Upper lobe of left lung (tissue), 6 donors: ENCODE measurements at places on chromosomes 7 and 10. TPM values are rescaled to one million over a fixed set of nuclear protein-coding genes. Genes with fewer than 3 reads are reported as not detected.

DNA sequence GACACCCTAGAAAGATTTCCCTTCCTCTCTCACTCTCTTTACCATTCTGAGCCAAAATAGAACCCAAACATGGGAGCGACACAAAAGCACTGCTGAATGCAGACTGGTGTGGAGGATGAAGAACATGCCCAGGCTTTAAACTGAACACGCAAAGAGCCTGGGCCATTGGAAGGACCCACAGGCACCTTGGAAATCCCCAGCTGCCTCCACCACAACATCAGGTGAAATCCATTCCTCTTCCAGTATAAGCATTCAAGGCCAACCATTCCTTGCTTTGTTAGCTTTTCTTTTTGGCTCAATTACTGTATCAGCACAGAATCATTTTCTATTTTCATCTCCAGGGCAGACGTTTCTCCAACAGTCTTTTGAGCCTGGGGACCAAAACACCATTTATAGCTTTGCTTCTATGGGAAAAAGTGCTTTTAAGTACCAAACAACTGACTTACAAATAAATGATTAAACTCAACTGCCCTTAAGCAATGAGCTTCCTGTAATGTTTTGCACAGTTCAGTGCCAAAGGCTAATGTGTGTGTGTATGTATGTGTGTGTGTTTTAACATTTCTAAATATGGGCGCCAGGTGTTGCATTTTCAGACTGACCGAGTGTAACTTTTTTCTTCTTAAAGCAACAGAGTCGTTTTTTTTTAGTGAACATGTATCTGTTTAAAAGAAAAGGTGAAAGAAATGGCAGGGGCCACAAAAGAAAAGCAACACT, 16.2 kb upstream of the BLNK start:
- DNase-seq: no peak

GRCh38 chr7:22445140-22445743, 54.7 kb downstream of the STEAP1B start:
- peak; percentile 77 for DNase-seq

DNA sequence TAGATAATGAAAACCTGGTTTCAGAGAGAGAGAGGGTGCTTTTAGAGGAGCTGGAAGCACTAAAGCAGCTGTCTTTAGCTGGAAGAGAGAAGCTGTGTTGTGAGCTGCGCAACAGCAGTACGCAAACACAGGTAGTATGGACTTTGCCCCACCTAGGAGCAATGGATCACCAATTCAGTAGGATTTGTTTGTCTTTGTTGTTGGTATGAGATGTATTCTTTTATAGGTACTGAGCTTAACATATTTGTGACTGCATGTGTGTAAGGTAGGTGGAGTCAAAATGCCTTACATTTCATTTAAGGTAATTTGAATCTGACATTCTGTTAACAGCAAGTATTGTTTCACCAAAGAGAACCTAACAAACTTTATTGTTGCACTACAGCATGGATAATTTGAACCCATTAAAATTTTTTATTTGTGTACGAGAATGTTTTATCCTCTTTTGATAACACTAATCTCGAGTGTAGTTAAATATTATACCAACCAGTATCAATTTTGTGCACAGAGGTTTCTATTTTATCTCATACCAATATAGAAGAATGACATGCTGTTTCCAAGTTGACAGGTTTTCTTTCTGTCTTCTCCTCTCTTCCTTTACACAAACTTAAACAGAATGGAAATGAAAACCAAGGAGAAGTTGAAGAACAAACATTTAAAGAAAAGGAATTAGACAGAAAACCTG, 92.1 kb downstream of the CYP51A1 start:
- DNase-seq: no peak

DNA sequence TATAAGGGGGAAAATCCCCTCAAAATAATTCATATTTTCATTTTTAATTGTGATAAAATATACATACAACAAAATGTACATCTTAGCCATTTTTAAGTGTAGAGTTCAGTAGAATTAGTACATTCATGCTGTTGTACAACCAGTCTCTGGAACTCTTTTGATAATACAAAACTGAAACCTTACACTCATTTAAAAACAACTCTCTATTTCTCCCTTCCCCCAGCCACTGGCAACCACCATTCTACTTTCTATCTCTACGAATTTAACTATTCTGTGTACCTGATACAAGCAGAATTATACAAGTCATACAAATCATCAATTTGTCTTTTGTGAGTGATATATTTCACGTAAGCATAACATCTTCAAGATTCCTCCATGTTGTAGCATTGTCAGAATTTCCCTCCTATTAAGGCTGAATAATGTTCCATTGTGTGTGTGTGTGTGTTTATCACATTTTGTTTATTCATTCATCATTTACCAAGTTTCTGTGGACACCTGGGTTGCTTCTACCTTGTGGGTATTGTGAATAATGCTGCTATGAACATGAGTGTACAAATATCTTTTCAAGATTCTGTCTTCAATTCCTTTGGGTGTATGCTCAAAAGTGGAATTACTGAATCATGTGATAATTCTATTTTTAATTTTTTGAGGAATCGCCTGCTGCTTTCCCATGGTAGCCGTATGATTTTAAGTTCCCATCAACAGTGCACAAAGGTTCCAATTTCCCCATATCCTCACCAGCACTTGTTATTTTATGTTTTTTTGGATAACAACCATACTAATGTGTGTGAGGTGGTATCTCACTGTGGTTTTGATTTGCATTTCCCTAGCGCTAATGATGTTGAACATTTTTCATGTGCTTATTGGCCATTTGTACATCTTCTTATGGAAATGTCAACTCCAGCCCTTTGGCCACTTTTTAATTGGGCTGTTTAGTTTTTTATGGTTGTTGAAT, 4.7 kb upstream of the EBLN1 start:
- no peak for DNase-seq

- no peak for DNase-seq
These were observed 53.6 kb downstream of the PARD3 start for GRCh38 chr10:34761453-34761852.

DNA sequence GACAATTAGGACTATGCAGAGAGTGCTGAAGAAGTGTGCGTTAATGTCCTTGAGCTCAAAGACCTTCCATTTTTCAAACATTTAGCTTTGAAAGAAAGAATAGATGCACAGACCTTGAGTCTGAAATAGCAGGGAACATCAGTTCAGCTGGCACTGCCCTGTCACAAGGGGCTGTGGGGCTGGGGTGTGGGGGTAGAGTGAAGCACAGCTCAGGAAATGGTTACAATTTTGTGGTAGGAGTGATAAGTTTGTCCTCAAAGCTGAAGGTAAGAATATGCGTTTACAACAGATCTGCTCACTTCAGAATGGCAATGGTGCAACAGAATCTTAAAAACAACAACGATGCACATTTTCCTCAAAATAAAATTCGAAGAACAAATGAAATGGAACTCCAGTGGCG, 33.6 kb downstream of the SMKR1 start:
- no peak for DNase-seq

- no peak for DNase-seq
These were observed 6.3 kb downstream of the IQCE start for GRCh38 chr7:2564970-2565540.

Gene SLC13A1
- total RNA-seq: not detected

Gene PRPS1L1
- not detected for total RNA-seq

- DNase-seq: no peak
These were observed 26.3 kb upstream of the TMEM236 start for GRCh38 chr10:17725703-17726102.

Gene VIPR2
- not detected for total RNA-seq

DNA sequence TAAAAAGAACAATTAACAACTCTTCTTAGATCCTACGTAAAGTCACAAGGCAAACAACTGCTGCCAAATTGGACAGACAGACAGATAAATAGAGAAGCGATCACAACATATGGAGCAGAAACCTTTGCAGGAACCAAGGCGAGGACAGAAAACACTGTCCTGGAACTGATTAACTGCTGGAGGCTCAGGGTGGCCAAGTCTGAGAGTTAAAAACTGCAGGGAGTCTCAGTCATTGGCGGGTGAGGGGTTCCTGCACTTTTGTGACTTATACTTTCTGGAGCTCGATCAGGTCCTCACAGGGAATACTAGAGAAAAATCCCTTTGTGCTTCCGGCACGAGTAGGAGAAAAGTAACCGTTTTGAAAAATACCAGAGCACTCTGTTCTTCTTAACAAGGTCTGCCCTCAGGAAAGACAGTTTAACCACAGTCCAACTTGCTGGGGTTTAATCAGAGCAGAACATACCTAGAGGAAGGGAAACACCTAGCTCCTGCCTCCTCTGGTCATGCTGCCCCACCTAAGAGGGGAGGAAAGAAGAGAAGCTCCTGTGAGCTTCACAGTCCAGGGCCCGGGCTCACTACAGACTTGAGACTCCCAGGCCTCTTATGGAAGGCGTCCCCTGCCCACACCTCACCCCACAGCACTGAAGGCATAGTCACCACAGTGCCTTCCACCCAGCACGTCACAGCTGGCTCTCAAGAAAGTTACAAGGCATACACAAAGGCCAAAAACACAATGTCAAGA, 74.9 kb downstream of the LARP4B start:
- DNase-seq: no peak

GRCh38 chr7:33539198-33539597, 366.1 kb upstream of the BMPER start:
- DNase-seq: no peak

DNA sequence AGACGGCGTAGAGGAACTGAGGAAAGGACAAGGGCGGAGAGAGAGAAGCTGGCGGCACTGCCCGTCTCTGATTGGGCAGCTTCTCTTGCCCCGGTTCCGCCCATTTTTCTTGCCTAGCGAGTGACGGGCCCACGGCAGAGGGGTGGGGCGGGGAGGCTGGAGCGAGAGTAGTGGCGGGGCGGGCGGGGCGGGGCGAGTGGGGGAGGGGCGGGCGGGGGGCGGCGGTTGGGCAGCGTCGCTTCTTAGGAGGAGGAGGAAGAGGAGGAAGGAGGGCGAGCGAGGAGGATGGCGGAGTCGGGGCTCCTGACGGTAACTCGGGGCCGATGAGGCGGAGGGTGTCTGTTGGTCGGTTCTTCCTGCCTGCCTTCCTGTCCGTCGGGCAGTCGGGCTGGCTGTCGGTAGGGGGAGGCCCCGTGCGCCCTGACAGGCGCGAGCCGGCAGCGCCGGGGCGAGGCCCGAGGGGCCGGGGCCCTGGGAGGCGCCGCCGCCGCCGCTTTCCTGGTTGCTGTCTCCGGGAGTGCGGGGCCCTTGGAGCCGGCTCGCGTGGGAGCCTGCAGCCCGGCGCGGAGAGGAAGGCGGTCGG, at the start of gene SHOC2:
TSS of gene SHOC2 (plus strand) at position 256 of the 583 bp plus-strand sequence. CDS start 44,755 bp downstream, outside the sequence.
- peak; percentile 96 for DNase-seq

DNA sequence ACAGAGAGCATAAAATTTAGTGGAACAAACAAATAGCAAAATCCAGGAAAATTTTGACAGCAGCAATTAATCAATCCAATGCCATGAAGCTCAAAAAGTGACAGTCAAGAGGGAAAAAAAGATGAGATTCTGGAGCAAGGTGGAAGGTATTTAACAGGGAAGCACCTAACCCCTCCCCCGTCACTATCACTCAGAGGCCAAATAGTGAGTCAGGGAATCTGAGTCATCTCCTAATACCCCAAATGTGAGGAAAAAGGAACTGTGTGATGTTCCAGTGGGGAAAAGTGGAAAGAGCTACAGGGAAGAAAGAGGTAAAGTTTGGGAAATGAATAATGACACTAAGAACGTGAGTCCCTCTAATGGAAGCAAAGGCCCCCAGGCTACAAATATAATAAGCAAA, 113.2 kb upstream of the PHF14 start:
- no peak for DNase-seq

Gene EN2
- total RNA-seq: not detected

DNA sequence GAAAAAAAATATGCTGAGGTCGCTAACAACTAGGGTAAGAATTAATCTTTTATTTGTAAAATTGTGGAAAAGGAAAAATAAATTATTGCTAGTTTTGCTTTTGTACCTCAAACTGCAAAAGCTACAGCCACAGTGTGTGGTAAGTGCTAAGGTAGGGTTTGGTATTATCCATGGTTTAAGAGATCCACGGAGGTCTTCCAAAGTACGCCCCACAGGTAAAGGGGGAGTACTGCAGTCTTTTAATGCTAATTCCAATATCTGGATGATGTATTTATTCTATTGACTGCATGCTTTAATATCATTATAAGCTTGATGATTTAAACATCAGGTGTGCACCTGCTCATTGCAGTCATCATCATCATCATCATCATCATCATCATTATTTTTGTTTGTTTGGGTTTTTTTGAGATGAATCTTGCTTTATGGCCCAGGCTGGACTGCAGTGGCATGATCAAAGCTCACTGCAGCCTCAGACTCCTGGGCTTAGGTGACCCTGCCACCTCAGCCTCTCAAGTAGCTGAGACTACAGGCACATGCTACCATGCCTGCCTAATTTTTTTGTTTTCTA, 38.4 kb upstream of the BMS1 start:
- DNase-seq: no peak

- no peak for DNase-seq
These were observed 4.4 kb upstream of the MPP7 start for GRCh38 chr10:28307267-28307666.

- no peak for DNase-seq
These were observed 130.0 kb downstream of the FAM53B start for GRCh38 chr10:124614003-124614659.

GRCh38 chr7:149866779-149867447, 6.9 kb upstream of the ATP6V0E2 start:
- no peak for DNase-seq

- no peak for DNase-seq
These were observed 290.9 kb downstream of the GFRA1 start for GRCh38 chr10:115982076-115982475.

GRCh38 chr7:82268632-82269031, 174.9 kb downstream of the CACNA2D1 start:
- no peak for DNase-seq

Gene FAM131B
- not detected for total RNA-seq
